ENCODE measurements at places on chromosomes 2 and 18.
A peak's percentile ranks its signal among the peaks of the same experiment; 100 is the strongest.

- DNase-seq = no peak
Observed at GRCh38 chr18:26421931-26422330, 126.4 kb downstream of the KCTD1 start.

DNA sequence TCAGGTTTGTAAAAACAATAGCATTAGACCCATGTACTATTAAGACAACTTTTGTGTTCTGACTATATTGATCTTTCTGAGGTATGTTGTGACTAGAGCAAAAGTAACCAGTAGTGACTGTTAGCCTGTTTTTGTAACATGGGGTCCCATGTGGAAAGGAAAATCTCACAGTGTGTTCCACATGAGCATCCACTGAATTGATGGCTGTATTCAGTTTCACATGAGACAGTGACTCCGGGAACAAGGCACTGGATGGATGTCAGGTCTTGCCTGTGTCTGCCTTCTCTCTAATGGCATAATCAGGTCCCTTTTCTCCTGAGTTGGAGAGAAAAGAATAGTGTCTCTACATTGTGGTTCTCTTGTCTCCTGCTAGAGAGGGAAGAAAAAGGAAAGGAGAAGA, 27.5 kb downstream of the TMEM178A start:
- DNase-seq = no peak

DNA sequence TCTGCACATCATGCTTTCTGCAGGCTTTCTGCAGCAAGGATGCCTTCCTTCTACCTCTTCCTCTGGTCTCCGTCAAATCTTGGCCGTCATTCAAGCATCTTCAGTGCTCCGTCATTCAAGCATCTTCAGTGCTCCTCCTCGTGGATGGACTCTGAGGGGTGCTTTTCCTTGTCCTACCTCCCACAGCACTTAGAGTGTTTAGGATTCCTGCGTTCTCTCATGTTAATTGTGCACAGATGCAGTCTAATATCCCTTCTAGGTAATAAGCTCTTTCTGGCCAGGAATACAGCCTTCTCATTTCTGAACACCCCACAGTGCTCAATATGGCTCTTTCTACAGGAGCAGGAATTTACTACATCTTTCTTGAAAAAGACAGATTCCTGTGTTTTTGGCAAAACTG, 59.8 kb downstream of the ZNF236 start:
- no peak for DNase-seq

DNA sequence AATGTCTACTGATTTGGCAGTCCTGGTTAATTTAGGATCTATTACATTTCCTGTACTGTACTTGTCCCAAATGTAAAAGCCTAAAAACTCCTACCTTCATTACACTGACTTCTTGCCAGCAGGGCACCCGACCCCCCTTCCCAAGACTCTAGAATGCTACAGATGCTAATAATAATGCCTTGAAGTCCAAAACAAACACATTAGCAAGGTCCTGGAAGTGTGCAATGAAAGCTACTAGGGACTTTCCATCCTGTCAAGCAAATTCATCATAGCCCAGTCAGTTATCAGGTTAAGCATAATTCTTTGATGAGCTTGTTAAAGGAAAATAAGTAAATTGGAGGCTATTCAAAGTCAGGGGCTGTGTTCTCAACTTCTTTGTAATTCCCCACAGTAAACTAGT, 115.3 kb upstream of the RBBP8 start:
- DNase-seq = no peak

GRCh38 chr2:138703242-138703641, 76.9 kb downstream of the NXPH2 start:
- no peak for DNase-seq

DNA sequence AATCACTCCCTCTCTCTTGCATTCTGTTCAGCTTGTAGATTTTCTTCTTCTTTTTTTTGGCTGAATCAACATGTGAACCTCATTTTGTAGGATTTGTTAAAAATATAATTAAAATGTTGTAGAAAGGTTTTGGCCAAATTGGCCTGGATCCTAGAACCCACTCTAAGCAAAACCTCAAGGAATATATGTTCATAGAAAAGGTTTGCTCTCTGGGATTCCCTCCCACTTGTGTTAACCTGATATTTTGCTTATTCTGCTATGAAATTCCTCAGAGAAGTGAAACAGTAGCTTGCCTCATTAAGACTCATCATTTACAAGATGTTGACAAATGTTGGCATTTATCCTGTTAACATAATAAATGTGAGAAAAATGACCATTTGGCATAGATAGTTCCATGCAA, 456.7 kb downstream of the TMEM182 start:
- no peak for DNase-seq

DNA sequence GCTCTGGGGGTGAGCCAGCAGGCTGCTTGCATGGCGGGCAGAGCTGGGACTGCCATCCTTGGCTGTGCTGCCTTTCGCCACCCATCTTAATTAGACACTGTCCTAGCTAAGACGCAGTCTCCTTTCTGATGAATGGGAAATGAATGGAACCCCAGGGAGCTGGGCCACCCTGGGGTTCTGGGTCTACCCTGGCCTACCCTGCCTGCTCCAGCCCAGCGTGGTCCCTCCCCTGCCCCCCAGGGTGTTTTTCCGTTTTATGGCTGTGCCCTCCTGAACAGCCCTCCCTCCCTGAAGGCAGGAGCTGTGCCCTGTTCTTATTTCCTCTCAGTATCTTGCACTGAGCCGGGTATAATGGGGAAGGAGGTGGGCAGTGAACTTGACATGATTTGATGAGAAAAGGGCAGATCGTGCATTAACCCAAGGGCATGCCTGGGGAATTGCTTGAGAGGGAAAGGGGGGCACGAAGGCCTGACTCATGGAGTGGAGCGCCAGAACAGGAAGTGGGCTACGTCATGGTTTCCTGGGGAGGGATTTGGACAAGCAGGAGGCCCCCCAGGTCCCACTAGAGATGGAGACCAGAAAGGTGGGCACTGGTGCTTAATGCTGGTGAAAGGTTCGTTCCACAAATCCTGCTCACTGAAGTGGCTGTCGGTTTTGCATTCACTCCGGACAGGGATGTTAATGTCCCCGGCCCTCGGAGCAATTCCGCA, 165.0 kb downstream of the KLHL29 start:
- no peak for DNase-seq

DNA sequence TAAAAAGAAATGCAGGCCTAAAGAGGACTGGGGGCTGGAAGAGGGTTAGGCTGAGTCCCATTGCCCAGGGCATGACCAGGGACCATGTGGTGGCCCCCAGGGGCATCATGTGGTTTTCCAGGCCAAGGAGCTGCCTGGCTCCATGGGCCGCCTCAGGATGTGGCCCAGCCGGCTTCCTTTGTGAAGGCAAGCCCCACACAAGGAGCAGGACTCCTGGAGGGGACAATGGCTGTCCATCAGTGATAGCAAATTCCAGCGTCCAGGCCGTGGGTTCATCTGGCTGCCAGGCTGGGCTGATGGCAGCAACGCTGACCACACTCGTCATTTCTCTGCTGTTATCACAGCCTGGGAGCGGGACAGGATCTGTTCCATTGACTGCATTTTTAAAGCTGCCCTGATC, 82.5 kb downstream of the GBX2 start:
- no peak for DNase-seq

DNA sequence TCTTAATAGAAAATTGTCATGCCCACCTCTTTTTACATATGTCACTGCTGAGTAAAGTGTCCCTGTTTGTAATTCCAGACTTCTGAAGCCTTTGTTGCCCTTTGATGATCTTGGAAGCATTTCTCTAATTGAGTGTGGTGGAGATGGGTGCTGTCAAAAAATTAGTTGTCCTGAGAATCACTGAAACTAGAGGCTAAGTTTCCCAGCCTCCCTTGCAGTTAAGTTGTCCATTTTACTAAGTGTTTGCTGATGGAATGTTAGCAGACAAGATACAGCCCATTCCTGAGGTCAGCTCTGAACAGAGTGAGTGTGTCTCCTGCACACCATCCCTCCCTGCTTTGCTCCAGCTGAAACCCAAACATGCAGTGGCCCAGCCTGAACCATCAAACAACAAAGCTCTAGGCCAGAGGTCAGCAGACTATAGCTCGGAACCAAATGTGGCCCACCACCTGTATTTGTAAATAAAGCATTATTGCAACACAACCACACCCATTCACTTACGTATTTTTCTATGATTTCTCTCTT, 28.1 kb upstream of the TMEM177 start:
- no peak for DNase-seq

DNA sequence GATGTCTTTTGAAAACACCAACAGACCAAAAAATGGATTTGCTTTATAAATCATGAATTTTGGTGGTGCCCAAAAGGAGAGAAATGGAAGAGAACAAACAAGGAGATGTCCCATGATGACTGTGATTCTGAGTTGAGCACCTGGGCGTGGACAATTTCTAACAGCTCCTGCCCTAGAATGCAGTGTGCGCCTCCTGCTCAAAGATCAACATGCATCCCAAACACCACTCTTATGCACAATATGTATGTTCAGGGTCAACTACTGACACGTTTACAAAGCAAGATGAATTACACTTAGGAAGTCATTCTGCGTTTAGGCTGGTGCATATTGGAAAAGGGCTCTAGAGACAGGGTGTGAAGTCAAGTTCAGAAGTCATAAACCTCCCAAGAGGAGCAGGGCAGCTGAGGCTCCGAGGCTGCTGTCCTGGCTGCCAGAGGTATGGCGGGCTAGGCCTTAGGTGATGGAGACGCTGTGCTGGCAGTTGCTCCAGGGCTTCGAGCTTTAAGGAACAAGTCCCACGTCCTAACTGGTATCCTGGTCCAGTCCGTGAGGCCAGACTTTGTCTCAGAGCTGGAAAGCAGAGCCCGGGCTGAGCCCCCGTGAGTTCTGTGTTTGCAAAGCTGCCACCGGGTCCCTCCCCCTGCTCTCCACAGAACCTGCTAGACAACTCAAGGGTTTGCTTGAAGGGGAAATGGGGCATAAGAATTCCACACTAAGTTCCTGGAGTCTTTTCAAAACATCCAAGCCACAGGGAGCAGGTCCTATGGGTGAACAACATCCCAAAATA, 74.0 kb downstream of the ZNF516 start:
- no peak for DNase-seq

GRCh38 chr18:8337211-8337610, 272.0 kb upstream of the RAB12 start:
- DNase-seq = no peak

- DNase-seq = no peak
Observed at GRCh38 chr2:8993902-8994278, 9.6 kb downstream of the MBOAT2 start.

GRCh38 chr2:28898048-28898447, 3.6 kb downstream of the WDR43 start:
- DNase-seq = no peak

DNA sequence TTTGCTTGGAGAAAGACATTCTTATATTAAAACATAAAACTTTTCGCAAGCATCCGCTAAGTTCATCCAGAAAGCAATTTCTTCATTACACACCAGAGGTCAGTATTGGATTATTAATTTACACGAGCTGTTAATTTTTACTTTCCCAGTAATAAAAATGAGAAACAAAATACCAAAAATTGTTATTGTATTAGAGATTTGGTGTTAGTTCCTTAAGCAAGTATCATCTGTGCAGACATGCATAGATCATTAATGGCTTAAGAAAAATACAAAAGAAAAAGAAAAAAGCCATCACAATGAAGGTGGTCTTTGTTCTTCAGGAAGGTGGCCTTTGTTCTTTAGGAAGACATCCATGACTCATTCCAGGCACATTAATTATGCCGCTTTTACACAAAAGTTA, 53.6 kb upstream of the HNMT start:
- DNase-seq = no peak

- DNase-seq = peak; percentile 3
Observed at GRCh38 chr2:46632349-46632748, 153.0 kb downstream of the TMEM247 start.

DNA sequence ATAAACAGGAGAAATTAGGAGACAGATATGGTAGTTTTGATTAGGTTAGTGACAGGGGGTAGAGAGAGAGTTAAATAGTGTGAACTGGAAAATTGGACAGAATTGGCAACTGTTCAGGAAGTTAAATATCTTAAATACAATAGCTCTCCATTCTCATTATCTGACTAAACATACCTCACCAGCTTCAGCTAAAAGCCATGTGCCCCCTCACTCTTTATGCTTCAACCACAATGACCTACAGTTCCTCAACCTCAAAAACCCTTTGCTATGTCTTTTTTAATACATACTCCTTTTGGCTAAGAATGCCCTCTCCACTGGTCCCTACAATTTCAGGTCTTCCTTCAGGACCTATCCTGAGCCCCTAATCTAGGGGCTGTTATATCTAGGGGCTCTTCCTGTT, 740.2 kb upstream of the ZEB2 start:
- no peak for DNase-seq

DNA sequence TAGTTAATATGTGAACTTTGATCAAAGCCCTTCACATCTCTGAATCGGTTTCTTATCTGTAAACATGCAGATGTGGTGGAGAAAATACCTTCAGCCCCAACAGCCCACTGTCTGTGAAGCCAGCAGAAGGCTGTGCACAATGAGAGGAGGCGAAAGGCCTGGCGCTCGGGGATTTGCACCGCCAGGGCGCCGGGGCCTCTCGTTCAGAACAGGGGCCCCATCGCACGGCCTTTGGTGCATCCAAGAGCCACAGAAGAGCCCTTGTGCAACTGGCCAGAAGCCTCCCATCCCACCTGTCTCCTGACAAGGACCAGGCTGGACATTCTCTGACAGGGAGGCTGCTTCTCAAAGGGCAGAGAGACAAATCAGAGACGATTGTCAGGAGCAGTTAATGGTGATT, 407.2 kb upstream of the MYT1L start:
- no peak for DNase-seq

DNA sequence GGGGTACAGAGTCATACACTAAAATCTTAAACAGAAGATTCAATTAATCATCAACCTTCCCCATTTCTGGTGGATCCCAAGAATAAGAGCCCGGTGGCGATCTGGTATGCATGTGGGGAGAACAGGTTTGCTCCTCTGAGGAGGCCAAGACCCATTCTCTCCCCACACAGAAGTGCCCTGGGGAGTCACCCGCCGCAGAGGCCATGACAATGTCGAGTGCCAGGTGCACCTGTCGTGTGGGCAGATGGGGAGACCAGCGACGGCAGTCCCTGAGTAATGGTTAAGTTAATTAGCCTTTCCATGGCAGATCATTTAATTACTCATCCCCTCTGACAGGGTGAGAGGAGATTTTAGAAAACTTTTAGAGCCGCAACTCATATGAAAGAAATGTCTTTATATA, 345.0 kb downstream of the NCKAP5 start:
- peak; percentile 14 for DNase-seq

GRCh38 chr2:23069923-23070322, 315.1 kb upstream of the KLHL29 start:
- peak; percentile 69 for DNase-seq

- DNase-seq = no peak
Observed at GRCh38 chr2:205582366-205582765, 99.9 kb upstream of the NRP2 start.

DNA sequence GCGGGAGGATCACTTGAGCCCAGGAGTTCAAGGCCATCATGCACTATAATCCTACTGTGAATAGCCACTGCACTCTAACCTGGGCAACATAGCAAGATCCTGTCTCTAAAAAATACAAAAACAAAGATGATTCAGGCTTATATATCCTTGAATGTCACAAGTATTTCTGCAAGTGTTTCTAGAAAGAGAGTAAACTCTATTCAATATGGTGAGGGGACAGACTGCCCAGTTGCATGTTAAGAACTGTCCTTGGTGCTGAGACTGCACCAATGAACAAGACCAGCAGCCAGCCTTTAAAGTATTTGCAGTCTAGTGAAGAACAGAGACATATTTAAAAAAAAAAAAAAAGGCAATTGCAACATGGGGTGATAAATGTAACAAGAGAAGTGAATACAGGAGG, 16.4 kb downstream of the MAP3K19 start:
- no peak for DNase-seq

- no peak for DNase-seq
Observed at GRCh38 chr2:46679761-46680160, 200.4 kb downstream of the TMEM247 start.
